Large intestine (tissue), 12 donors: ENCODE measurements at places on chromosomes 5 and 9. TPM values are rescaled to one million over a fixed set of nuclear protein-coding genes. Genes with fewer than 3 reads are reported as not detected.

GRCh38 chr5:76851728-76852369 lies 2.0 kb downstream of the S100Z start:
- no peak for DNase-seq

DNA sequence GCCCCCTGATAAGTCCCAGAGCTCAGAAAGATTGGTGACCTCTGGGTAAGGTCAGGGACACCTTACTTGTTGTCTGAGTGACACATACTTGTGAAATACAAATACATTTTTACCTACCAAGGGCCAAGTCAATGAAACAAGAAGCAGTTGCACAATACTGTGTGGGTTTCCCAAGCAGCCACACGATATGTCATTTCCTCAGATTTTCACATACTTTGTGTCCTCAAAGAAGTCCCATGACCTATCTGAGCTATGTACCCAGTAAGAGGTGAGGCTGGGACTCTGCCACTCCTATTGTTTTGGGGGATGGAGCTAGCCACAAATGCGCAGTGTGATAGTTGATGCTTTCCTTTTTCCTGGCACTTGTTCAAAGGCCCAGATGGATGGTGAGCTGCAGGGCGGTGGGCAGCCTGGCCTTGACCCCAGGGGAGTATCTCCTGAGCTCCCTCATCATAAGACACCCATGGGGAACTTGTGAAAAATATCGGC lies 4.8 kb upstream of the SLC25A51 start:
- DNase-seq: no peak

- no peak for DNase-seq
Measured at GRCh38 chr5:13529300-13529699, 415.2 kb downstream of the DNAH5 start.

GRCh38 chr5:66498791-66499207 lies 97.4 kb upstream of the MAST4 start:
- DNase-seq: no peak

DNA sequence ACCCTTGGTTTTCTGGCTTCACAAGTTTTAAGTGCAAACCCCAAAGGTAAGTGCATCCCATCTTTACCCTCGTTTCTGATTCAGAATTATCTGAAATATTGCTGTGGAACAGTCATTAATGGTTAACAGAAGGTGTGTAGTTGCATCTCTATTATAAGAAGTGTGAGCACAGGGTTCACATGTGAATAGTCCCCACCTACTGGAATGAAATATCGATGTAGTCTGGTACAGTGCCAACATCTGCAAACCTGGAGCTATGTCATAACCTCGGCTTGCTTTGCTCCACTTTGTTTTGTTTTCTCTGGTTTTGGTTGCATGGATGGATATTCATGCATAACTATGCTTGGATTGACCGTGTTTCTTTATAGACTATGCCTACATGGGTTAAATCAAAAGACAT lies 12.6 kb downstream of the HTR4 start:
- DNase-seq: peak; percentile 79

The KLHL9 gene
- polyA plus RNA-seq: 32.8 TPM

The TAF11L7 gene
- not detected for polyA plus RNA-seq

The WDR38 gene
- not detected for polyA plus RNA-seq

The PCDHGC4 gene
- polyA plus RNA-seq: 1.7 TPM
